ENCODE measurements at places on chromosomes 3 and 15. TPM values are rescaled to one million over a fixed set of nuclear protein-coding genes. Genes with fewer than 3 reads are reported as not detected.

The IL17RE gene
- 9.6 TPM for total RNA-seq

DNA sequence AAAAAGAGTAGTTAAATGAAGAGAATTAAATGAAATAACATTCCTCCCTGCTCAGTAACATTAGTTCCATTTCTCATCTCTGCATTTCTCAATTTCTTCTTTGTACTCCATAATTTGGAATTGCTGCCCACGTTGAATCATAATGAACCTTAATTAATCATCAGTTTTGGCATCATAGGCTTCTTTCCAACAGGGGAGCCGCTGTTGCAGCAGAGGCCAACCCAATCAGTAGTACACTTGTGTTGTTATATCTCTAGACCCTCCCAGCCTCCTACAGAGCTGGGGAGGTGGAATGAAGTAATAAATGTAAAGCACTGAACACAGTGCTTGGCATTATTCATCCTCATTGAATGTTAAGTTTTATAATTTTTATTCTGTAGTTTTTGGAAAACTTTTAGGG, 240.7 kb downstream of the CHST2 start:
- no peak for DNase-seq

GRCh38 chr3:12907296-12907695, 65.9 kb upstream of the RPL32 start:
- no peak for DNase-seq

DNA sequence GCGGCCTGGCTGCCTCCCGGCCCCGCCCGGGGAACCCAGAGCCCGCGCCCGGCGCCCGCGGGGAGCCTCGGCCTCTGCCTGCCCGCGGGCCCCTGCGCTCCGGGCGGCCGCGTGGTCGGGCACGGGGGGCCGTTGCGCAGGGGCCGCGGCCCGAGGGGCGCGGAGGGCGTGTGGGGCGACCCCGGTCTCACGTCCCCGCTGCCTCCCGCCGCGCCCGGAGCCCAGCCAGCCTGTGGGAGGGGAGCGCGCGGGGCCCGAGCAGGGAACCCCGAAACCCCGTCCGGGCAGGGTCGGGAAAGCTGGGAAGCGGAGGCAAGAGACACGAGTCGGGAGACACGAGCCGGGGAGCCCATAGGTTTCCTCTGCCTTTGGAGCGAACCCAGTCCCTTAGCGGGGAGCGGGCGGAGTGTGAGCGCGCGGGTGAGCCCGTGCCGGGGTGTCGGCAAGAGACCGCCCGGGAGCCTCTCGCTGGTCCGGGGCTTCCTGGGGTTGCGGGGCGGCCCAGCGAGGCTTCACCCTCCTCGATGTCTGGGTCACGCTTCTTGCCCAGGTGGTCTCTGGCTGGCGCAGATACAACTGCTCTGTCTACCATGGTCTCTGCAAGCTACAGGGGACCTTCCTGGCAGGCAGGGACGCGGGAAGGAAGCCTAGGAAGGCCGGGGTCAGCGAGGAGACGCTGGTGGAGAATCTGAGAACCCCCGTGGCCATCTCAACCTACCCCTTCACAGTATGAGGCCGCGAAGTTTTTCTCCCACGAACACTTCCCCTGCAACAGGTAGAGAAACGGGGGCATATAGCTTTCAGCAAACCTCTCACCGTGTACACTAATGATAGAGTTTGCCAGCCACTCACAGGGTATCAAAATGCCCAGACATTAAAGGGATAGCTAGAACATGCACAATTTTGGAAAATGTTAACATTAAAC, 586 bp downstream of the LRRK1 start:
- peak; percentile 82 for DNase-seq

DNA sequence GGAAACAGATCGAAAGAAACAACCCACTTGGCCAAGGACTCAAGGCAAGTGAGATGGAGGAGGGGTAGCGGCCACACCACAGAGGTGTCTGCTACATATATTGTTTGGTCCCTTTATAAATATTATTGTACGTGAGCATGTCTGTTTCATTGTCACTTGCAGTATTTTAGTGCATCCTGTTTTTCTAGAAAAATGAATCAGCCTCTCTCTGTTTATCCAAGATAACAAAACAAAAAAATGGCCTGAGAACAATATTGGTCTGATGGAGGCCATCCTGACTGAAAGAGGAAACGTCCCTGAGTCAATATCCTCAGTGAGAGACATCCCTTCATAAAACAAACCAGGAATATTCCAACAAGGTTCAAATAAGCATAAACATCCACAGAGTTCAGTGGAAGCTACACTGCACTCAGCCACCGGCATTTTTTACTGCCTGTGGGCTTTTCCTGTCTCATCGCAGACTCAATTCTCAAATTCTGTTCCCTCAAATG, 42.0 kb downstream of the WWTR1 start:
- no peak for DNase-seq
